ENCODE measurements at places on chromosomes 1 and 21.

DNA sequence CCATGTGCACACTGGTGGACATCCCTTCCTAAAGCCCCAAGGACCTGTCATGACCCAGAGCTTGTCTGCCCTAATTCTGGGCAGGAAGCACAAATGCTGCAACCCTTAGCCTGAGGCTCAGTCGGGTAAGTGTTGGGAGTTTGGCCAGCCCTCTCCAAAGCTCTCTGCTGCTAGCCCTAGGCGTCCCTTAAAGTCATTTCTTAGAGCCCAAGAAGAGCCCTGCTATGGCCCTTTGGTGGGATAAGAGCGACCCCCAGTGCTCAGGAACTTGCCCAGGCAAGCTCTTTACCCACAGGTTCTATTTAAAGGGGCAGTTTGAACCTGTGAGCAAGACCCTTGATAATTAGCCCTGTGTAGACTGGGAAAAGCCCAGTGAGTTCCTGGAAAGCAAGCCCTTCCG is 356.8 kb downstream of the RRAGC start:
- DNase-seq = peak; percentile 22

DNA sequence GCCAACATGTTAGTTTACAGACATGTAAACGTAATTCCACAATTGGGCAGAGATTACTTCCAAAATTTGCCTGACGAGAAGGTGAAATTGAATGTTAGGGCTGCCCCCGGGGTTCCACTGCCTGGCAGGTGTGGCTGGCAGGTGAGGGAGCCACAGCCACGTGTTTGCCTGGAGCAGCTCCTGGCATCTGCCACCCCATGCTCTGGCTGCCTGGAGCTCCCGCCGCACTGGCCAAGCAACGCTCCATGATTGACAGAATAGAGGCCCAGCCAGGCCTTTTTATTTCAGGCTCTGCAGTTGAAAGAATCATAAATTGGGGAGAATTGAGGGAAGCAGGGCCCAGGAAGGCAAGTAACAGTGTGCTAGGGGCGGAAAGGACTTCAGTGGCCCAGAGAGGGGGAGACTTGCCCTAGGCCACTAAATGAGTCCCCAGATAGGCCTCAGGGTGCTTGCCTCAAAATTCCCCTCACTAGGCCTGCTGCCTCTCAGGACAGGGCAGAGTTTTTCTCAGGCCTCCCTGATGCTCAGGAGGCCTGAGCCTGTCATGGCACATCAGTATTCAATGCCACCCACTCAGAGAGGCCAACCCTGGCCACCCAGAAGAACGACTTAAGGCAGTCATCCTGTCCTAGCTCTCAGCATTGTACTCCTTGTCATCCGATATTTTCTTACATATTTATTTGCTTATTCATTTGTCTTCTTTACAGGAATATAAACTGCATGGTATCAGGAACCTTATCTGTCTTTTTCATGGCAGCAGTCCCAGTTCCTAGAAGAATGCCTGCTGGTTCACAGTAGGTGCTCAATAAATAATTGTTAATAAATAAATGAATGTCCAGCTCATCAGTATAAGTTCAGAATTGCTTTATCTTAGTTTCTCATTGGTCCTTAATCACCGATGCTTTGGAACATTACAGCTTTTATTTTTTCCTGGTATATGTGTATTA is 16.6 kb upstream of the S1PR1 start:
- no peak for DNase-seq

GRCh38 chr1:102239247-102239646 is 242.5 kb upstream of the OLFM3 start:
- DNase-seq = no peak

- no peak for DNase-seq
Observed at GRCh38 chr1:88140325-88140724, 543.7 kb upstream of the PKN2 start.

DNA sequence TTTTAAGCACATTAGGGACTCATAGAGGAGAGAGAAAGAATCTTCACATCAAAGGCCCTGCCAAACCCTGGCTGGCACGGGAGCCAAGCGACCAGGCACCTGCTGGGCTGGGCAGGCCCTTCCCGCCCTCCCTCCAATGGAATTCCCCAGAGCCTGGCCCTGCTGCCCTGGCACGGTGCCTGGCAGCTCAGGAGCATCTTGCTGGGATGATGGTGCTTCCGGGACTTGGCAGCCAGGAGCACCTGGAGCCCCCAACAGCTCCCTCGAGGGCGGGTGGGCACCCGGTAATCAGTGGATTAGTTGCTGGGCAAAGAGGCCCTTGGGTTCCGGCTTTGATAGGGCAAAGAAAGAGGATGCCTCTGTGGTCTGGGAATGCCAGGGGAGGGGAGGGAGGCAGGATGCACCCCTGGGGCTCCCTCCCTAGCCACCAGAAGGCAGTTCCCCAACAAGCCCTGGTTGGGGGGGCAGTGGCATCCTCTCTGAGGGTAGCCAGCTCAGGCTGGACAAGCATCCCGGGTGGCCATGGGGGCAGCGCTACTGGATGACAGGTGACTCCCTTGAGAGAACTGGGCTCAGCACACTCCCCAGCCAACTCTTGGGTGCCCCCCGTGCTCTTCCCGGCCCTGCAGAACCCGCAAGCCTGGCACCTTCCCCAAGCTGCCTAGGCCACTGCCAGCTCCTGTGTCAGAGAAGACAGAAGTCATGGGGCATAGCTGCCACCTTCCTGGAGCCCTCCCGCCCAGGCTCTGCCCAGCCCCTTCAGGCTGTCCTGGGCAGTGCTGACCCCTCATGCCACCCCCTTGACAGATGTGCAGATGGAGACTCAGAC is 26.4 kb downstream of the KRTAP10-1 start:
- DNase-seq = no peak

GRCh38 chr1:54153535-54154439 is 987 bp upstream of the CDCP2 start:
- DNase-seq = peak; percentile 19

GRCh38 chr1:91553177-91553591 is 52.5 kb downstream of the CDC7 start:
- no peak for DNase-seq

DNA sequence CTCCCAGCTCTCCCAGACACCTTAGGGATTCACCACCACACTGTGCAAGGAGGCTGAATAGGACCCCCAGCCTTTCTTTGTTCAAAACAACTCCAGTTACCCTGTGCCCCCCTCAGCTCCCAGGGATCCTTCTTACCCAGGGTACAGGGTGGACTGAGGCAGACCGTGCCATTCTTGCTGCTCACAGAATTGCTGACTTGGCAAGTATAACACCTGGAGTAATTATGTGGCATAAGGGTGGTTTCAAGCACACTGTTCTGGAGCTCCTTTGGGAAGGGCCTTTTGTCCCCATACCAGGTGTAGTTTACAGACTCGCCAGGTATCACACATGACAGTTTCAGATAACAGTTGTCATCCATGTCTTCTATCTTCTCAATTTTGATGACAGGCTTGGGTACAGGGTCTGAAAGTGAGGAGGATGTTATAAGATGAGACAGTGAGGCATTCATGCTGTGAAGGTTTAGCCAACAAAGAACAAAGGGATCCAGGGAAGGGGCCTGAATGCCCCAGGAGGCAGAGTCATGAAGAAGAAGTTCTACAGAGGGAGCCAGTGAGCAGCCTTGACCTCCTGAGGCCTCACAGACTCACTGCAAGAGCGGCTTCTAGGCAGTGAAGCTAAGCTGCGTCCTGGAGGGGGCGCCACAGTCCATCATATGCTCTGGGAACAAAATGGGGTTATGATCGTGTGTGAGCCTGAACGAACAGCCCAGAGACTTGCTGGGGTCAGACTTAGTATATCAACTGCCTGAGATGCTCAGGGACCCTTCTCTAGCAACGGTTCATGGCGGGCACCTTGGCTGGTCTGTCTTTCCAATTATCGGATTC is 30.3 kb downstream of the CD48 start:
- DNase-seq = peak; percentile 76

GRCh38 chr1:225861834-225862580 is 20.2 kb downstream of the TMEM63A start:
- DNase-seq = no peak

GRCh38 chr1:57551476-57551875 is 127.6 kb upstream of the DAB1 start:
- DNase-seq = no peak

DNA sequence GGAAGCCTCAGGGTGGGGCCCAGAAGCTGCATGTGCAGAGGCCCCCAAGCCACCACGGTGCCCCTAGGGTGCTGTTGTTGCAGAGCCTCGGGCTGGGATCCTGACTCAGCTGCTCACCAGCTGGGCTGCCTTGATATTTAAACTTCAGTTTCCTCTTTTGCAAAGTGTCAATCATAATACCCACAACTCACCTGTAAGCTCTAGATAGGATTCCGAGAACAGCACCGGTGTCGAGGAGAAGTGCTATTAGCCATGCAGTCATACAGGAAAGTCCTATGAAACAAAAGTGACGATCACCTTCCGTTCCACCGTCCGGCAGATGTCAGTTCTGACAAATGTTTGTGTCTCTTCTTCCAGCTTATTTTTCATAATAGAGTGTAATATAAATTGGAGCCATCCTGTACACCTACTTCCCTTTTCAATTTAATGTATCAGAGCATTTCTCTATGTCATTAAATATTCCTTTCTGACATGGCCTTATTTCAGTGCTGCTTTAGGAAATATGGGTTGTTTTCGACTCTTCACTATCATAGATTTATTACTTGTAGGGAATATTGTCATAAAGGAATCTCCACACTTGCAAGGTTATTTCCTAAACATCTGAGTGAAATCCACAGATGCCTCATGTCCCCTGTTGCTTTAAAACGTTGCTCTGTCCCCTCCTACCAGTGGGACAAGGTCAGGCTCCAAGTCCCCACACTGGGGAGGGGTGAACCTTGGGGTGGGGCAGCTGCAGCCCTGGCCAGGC is 100.8 kb downstream of the SIK1 start:
- DNase-seq = no peak

GRCh38 chr1:23958810-23959460 is 693 bp upstream of the PNRC2 start:
- DNase-seq = peak; percentile 77

DNA sequence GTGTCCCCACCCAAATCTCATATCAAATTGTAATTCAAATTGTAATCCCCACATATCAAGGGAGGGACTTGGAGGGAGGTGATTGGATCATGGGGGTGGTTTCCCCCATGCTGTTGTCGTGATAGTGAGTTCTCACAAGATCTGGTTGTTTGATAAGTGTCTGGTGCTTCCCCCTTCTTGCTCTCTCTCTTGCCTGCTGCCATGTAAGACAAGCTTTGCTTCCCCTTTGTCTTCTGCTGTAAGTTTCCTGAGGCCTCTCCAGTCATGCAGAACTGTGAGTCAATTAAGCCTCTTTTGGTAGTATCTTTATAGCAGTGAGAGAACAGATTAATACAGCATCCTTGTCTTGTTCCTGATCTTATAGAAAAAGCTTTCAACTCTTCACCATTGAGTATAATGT is 6.5 kb upstream of the LRRC39 start:
- DNase-seq = no peak

GRCh38 chr1:229547542-229547941 is 11.0 kb downstream of the ABCB10 start:
- no peak for DNase-seq

DNA sequence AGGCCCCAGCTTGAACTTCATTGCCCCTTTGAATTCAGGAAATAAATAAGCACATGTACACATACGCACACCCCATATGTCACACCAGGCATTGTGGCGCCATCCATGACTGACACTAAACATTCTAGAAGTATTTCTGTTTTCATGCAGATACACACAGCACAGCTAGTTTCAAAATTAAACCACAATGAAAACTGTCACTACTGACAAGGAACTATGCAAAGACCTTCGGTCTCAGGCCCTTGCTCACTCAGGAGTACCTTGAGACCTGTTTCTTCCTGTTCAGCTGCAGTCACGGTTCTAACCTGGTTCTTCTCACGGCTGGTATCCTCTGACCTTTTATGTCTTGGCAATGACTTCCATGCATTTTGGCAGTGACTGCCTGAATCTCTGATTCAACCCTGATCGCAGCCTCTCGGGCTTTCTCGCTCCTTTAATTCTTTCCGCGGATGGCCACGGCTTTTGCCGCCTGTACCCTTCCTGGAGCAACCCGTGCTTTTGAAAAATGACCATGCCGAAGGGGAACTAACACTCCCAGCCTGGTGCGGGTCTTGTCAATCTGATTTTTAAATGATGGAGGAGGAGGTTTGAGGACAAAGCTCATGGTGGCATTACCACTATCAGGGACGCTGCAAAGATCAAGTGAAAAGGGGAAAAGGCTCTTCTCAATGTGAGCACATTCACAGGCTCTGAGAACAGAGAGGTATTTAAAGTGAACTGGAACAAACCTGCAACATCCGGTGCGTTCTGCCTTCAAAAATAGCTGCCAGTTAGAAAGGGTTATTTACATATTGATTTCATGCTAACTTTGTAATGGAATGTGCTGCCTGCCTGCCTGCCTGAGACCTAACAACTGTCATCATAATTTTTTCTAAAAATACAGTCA is 384.6 kb downstream of the RRAGC start:
- no peak for DNase-seq

DNA sequence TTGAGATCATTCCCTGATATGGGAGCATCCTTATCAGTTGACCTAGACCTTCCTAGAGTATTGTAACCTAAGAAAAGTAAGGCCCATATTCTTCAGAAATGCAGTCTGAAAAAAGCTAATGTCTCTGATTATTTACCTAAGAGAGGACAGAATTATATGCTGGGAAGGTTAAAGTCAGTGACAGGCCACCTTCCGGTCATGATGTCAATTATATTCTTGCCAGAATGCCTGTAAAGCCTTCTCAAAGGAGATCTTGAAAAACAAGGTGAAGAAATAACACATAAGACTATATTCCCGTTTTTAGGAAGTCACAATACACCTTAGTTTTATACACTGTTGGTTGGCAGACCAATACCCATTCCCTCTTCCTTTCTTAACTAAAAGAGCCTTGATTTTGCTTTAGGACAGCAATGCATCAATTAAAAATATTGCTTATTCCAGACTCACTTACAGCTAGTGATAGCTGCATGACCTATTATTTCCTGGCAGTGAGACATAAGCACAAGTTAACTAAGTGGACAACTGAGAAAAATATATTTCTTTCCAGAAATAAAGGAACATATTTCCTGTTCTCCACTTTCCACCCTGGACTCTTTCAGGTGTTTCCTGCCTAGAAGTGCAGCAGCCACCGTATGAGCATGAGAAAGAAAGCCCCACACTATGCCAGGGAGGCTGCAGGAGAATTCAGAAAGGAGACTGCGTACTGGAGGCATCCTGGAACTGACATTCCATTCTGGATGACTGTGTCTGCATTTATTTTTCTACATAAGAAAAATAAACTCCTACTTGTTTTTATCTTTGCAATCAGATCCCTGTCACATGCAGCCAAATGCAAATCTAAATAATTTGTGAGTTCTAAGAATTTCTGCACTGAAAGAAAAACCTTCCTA is 332.9 kb upstream of the PTBP2 start:
- DNase-seq = no peak

Measured in nephron progenitor cell (in vitro differentiated cells).